ENCODE measurements at places on chromosomes 1 and 21.

DNA sequence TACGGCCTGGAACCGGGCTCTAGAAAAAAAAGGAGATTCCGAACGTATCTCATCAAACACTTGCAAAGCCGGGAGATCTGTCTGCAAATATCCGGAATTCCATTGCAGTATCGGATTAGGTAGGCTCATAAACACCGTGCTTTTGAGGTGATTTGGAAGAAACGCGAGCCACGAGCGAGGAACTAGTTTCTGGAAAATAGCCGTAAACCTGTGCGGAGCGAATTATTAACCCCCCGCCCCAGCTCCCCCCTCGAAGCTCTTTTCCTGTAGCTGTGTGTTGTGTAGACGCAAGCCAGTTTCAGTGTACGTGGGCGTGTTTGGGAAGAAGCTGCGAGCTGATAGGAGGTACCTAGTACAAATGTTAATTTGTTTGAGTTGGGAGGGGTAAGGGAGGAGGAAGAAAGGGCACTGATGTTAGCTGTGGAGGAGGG is 1.1 kb downstream of the RALGPS2 start:
- peak; percentile 68 for DNase-seq

DNA sequence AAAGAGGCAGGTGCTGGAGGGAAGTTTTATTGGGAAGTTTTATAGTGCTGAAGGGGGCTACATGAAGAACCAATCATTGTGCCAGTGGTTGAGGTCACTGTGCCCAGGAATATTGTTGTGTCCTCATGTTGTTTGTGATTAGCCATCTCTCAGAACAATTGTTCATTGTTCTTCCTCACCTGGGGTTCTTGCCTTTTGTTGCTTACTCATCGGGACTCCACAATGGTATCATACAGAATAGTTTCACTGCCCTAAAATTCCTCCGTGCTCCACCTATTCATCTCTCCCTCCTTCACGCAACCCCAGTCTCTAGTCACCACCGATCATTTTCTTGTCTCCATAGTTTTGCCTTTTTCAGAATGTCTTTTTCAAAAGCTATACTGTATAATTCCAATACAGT is 38.9 kb upstream of the CDC14A start:
- DNase-seq = no peak

GRCh38 chr21:44579833-44580144 is 615 bp downstream of the KRTAP10-5 start:
- no peak for DNase-seq

DNA sequence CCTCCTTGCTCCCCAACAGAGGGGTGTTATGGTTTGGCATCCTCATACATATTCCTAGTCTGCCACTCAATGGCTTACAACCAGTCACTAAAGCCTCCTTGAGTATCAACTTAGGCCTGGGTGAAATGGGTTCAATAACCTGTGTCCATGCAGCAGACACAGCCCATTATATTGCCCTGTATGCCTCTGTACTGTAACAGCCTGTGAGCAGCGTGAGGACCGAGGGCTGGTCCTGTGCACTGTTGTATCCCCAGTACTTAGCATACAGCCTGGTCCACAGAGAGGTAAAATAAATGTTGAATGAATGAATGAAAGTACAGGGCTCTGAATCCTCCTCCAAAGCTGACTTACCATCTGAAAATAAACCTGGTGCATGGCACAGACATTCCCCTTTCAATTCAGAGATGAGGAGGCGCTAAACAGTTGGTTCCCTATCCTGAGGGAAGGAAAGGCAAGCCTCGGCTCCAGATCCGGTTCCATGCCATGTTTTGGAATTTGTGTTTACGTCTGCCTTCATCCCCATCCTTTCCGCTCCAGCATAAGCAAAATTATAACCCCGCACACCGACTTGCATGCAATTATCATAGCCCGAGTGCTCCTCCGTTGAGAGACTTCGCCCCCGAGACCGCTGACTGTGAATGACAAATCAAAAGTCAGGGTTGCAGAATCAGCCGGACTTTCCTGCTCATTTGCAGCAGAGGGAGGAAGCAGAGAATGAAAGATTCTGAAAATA is 45.0 kb upstream of the DNAJC6 start:
- DNase-seq = no peak

- DNase-seq = no peak
These were observed 90.4 kb downstream of the SLC45A1 start for GRCh38 chr1:8408151-8408839.

DNA sequence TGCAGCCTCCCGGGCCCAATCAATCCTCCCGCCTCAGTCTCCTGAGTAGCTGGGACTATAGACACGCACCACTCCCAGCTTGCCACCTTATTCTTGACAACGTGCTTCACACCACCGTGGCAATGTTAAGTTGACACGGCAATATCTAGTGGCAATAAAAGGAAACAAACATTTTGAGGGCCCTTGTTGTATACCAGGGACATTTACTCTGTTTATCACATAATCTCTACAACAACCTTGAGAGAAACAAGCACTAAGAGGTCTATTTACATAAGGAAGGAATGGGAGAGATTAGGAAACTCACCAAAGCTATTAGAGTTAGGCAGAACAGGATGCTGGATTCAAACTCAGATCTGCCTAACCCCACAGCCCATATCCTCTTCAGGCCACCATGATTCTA is 3.1 kb downstream of the KLHDC8A start:
- DNase-seq = no peak

- no peak for DNase-seq
These were observed 152.7 kb downstream of the URB2 start for GRCh38 chr1:229778794-229779193.

- DNase-seq = no peak
These were observed 8.1 kb downstream of the ADPRS start for GRCh38 chr1:36096500-36097432.

DNA sequence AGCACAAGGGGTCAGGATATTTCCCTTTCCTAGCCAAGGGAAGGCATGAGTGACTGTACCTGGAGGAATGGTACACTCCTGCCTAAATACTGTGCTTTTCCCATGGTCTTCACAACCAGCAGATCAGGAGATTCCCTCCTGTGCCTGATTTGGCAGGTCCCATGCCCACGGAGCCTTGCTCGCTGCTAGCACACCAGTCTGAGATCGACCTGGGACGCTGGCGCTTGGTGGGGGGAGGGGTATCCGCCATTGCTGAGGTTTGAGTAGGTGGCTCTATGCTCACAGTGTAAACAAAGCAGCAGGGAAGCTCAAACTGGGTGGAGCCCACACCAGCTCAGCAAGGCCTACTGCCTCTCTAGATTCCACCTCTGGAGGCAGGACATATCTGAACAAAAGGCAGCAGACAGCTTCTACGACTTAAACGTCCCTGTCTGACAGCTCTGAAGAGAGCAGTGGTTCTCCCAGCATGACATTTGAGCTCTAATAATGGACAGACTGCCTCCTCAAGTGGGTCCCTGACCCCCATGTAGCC is 486.0 kb upstream of the CHRM3 start:
- DNase-seq = no peak

GRCh38 chr1:33972676-33973395 is 109.0 kb downstream of the HMGB4 start:
- DNase-seq = no peak

DNA sequence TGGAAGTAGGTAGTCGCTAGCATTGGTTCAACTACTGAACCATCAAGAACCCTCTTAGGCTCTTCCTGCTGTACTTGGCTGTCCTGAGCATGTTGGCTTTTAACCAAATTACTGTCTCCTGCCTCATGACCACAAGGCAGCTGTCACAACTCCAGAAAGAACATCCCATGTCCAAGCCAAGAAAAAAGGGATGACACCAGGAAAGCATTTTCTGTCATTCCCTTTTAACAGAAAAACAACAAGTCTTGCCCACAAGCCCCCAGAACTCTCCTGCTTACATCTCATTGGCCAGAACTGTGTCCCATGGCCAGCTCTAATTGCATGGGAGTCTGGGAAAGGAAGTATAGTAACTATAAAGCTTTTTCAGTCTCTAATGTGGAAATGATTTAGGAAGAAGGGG is 2.4 kb upstream of the RNU5D-1 start:
- no peak for DNase-seq

GRCh38 chr1:18881642-18882431 is 20.5 kb downstream of the ALDH4A1 start:
- no peak for DNase-seq

GRCh38 chr1:23524716-23525401 is 6.2 kb downstream of the E2F2 start:
- peak; percentile 80 for DNase-seq

All from GM12865 (cell line).